ENCODE measurements at places on chromosomes 1 and 21.

- no peak for DNase-seq
Observed at GRCh38 chr21:41321211-41321907, 4.8 kb downstream of the FAM3B start.

- DNase-seq = no peak
Observed at GRCh38 chr1:188822248-188822647, 1655.4 kb downstream of the BRINP3 start.

DNA sequence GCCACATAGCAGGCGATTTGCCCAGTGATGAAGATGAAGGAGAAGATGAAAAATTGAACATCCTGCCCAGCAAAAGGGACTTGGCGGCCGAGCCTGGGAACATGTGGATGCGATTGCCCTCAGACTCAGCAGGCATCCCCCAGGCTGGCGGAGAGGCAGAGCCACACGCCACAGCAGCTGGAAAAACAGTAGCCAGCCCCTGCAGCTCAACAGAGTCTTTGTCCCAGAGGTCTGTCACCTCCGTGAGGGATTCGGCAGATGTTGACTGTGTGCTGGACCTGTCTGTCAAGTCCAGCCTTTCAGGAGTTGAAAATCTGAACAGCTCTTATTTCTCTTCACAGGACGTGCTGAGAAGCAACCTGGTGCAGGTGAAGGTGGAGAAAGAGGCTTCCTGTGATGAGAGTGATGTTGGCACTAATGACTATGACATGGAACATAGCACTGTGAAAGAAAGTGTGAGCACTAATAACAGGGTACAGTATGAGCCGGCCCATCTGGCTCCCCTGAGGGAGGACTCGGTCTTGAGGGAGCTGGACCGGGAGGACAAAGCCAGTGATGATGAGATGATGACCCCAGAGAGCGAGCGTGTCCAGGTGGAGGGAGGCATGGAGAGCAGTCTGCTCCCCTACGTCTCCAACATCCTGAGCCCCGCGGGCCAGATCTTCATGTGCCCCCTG, 3.3 kb downstream of the ZBTB18 start:
- DNase-seq = no peak

DNA sequence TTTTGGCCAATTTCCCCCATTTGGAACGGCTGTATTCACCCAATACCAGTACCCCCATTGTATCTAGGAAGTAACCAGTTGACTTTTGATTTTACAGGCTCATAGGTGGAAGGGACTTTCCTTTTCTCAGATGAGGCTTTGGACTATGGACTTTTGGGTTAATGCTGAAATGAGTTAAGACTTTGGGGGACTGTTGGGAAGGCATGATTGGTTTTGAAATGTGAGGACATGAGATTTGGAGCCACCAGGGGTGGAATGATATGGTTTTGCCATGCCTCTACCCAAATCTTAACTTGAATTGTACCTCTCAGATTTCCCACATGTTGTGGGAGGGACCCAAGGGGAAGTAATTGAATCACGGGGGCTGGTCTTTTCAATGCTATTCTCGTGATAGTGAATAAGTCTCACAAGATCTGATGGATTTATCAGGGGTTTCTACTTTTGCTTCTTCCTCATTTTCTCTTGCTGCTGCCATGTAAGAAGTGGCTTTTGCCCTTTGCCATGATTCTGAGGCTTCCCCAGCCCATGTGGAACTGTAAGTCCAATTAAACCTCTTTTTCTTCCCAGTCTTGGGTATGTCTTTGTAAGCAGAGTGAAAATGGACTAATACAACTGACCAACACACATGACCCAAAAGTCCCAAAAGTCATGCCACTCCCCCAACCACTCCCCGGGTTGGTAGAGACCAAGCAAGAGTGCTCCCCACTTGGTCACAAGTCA, 35.4 kb upstream of the ZNF496 start:
- no peak for DNase-seq

- no peak for DNase-seq
Observed at GRCh38 chr1:95941121-95941798, 707.2 kb downstream of the RWDD3 start.

DNA sequence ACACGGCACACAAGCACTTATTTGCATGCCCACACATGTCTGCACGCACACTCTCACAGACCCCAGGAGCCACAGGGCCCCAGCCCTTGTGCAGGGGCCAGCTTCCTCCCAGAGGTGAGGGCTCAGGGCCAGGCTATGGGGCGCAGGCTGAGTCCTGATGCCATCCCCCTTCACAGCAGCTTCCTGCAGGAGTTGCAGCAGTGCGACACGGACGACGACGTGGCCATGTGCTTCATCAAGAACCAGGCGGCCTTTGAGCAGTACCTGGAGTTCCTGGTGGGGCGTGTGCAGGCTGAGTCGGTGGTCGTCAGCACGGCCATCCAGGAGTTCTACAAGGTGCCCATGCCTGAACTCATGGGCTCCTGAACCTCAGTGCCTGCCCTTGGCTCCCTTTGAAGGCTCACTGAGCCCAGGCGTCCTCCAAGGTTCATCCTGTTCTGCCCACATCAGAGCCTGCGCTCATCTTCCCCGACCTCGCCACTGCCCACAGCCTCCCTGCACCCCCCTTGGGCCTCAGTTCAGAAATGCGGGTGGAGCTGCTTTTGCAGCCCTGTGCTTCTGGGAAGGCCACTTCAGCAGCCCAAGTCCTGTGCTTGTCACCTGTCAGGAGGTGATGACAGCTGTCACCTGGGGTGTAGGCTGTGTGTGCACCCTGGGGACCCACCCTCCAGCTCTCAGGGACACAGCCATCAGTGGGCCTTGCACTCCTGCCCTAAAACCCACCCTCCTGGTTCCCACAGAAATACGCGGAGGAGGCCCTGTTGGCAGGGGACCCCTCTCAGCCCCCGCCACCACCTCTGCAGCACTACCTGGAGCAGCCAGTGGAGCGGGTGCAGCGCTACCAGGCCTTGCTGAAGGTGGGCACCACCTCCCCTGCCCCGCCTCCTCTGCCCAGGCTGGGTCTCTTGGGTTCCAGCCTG, 66.6 kb downstream of the TRIM11 start:
- no peak for DNase-seq

- DNase-seq = no peak
Observed at GRCh38 chr1:207850621-207851407, 60.1 kb downstream of the CD34 start.

- DNase-seq = peak; percentile 37
Observed at GRCh38 chr1:154334079-154335024, 9.0 kb downstream of the ATP8B2 start.

- DNase-seq = no peak
Observed at GRCh38 chr1:115144176-115144575, 54.9 kb upstream of the TSPAN2 start.

- peak; percentile 52 for DNase-seq
Observed at GRCh38 chr1:111736548-111737215, 2.5 kb downstream of the INKA2 start.

DNA sequence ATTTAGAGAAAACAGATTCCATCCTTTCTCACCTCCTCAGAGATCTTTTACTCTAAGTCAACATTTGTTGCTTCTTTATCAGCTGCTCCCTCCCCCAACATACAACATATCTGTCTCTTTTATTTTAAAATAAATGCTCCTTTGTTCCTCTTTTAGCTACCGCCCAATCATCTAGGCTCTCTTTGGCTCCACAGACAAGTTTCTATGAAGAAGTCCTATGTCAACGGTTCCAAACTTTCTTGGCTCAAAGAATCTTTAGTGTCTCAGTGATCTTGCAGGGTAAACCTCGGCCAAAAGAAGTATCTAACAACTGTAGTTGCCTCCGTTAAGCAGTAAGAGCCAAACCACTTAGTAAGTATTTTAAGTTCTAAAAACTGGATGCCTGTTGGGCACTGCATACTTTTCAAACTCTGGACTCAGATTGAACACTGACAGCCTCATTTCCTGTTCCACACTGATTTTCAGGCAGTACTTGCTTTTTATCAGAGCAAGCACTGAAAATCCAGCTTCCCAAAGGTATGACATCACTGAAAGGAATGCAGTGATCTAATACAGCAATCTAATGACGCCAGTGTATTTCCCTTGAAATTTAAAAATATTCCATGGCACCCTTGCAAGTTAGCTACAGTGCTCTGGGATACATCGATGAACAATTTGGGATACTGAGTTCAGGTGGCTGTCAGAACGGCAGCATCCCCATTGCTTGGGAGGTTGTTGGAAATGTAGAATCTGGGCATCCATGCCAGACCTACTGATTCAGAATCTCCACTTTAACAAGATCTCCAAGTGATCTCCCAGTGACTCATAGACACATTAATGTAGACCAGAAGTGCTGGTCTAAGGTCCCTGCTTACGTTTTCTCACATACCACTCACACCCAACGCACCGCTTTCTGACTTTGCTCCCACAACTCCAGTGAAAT, 26.8 kb downstream of the EGLN1 start:
- DNase-seq = peak; percentile 98

DNA sequence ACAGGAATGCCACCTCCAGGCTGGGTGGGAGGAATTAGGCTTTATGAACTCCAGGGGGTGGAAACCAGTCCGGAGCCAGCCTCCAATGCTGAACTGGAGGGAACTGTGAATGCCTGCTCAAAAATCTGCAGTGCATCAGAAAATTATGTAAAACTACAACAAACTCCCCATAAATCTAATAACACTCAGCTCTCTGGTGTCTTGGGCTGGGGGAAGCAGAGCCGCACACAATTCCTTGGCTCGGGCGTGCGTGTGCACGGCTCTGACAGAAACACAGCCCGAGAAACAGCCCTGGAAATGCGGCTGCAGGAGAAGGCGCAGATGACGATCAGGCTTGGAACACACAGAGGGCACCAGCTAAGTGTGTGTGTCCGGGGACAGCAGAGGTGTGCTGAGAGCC, 127.6 kb upstream of the VAMP3 start:
- no peak for DNase-seq

DNA sequence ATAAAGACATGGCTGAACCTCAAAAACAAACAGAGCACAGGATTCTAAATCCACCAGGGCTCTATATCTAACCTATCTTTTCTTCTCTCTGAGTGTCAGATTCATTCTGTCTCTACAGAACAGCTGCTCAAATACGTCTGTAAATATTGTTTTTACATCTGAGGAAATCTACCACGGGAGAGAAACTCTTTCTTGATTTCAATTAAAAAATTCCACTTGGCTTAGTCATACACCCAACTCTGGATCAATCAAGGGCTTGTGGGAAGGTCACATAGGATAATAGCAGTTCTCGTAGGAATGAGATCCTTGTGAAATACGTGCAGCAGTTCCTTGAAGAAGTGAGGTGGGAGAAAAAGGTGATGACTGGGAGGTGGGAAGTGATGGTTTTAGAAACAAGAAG, 1355.7 kb upstream of the ADGRL2 start:
- peak; percentile 5 for DNase-seq

GRCh38 chr1:2152954-2153353, 41.6 kb downstream of the FAAP20 start:
- DNase-seq = no peak

GRCh38 chr1:12599657-12600056, 18.4 kb downstream of the DHRS3 start:
- DNase-seq = no peak

- no peak for DNase-seq
Observed at GRCh38 chr1:9420835-9421532, 118.3 kb upstream of the SLC25A33 start.

DNA sequence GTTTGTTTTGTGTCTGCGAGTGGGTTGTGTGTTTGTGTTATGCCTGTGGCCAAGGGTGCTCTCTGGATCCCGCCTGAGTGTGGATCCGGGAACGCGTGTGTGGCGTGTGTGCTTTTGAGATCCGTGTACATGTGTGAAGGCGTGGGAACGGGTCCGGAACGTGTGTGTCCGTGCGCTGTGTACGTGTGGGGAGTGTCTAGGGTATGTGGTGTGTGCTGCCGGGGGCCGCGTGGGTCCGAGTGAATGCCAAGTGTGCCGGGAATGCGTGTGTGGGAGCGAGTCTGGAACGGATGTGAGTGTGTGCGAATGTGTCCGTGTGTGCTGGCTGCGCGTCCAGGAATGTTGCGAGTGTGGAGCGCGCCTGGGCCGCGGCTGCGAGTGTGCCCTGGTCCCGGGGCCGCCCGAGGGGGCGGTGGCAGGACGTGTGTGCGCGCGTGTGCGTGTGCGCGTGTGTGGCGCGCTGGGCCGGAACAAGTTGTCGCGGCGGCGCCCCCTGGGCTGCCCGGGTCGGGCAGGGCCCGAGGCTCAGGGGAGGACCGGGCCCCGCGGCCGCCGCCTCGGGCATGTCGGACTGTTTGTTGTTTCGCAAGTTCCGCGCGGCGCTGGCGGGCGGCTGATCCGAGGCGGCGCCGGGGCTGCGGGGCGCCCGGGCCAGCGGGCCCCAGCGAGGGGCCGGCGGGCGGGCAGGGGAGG, 953 bp downstream of the PTPRU start:
- no peak for DNase-seq

DNA sequence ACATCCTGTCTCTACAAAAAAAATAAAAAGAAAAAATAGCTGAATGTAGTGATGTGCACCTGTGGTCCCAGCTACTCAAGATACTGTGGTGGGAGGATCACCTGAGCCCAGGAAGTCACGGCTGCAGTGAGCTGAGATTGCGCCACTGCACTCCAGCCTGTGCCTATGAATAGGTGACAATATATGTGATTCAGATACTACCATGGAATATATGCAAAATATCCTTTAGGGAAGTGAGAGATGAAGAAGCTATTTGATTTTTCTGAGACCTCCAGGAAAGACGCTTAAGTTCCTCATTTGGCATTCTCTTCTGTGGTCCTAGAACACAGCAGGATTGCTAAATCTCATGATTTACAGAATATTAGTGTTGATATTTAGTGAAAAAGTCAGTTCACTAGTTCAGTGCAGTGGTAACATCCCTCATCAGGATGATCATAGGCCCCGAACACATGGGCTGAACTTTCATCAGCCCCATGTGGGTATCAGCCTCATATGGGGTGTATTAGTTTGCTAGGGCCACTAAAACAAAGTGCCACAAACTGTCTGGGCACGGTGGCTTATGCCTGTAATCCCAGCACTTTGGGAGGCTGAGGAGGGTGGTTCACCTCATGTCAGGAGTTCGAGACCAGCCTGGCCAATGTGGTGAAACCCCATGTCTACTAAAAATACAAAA, 6.0 kb upstream of the VASH2 start:
- no peak for DNase-seq

DNA sequence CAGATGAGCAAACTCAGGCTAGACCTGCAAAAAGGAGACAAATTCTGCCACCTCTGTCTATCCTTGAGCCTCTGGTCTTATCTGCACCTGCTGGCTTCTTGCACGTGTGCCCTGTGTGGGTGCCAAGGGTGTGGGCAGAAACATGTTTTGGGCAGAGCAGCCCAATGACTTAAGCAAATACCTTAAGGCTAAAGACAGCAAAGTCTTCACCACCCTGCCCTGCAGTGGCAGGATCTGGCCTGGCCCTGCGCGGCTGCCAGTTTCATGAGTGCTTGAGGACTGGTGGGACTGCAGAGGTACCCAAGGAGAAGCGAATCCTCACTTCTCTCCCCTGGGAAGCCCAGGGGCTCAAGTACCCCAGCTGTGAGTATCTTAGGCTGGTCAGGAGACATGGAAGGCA, 3.8 kb upstream of the SLC26A9 start:
- no peak for DNase-seq

DNA sequence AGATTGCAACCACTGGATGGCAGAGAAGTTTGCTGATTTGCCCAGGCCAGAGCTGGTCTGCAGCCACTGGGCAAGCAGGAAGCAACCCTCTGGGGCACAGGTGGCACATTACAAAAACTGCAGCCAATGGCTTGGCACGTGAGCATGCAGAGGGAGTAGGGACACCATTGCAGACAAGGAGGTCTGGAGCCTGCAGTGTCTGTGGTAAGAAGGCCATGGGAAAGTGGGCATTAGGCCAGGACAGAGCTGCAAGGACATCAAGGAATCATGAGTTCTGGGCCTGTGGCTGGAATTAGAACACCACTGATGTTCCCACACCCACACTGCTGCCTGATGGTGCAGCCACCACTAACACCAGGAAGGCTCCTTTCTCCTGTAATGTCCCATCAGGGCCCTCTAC, 113.0 kb downstream of the TSEN15 start:
- DNase-seq = peak; percentile 35

GRCh38 chr1:107963601-107964335, 1.2 kb downstream of the VAV3 start:
- DNase-seq = peak; percentile 20
